ENCODE measurements at places on chromosomes 16 and 17.

GRCh38 chr17:8609910-8610309 lies 20.6 kb downstream of the MYH10 start:
- no peak for DNase-seq

DNA sequence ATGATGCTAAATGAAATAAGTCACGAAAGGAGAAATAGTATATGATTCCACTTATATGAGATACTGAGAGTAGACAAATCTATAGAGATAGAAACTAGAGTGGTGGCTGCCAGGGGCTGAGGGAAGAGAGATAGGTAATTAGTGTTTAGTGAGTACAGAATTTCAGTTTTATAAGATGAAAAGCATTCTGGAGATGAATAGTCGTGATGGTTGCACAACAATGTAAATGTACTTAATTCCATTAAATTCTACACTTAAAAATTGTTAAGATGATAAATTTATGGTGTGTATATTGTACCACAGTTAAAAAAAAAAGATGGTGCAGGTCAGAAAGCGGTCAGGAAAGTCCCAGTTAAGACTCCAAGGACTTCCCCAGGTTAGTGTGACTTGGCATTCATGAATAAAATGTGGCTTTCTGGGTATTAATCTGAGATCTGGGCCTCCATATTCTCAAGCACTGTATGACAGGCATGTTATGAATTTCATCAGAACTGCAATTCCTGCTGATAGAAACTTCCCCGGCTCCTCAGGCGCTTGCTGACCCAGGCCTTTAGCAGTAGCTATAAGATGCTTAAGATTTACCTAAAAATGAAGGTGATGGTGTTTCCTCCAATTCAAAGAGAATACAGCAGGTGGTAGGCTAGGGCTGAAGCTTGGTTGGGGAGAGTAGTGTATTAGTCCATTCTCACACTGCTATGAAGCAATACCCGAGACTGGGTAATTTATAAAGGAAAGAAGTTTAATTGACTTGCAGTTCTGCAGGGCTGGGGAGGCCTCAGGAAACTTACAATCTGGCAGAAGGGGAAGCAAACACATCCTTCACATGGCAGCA lies 115.3 kb upstream of the SOX9 start:
- no peak for DNase-seq

GRCh38 chr17:66839616-66840015 lies 4.7 kb downstream of the CACNG5 start:
- no peak for DNase-seq

GRCh38 chr17:73494950-73495349 lies 149.3 kb downstream of the SDK2 start:
- no peak for DNase-seq

DNA sequence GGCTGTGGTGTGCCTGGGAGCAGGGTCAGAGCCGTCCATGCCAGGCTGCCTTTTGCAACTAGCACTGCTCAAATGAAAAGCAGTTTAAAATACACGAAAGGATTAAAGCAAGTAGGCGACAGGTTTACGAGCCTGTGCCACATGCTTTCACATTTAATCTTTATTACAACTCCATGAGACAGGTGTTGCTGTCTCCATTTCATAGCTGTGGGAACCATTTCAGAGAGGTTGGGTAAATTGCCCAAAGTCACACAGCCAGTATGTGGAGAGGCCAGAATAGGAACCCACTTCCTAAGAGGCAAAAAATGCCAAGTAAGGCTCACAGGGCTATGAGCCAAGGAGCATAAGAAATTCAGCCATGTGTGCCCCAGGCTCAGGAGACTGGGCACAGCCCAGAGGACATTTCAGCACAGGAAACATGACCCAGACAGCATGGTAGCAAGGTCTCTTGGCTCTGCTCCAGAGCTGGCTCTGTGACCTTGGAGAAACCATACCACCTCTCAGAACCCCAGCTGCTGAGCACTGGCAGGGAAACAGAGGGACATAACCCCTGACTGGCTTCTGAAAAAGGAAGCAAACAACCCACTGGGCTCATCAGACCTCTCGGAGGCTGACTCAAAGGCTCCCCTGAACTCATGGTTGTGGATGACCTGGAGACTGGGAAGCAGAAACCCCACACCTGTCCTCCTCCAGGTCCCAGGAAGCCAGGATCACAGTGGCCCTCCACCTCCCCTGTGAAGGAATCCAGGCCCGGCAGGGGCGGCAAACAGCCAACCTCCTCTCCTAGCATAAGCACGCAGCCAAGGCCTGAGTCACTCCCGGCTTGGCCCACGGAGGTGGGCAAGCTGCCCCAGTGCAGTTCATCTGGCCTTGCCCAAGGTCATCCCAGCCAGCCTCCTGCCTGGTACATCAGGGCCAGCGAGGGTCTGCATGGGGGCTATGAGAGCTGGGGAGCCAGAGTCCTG lies 40.3 kb upstream of the MRPS23 start:
- DNase-seq, result no peak

DNA sequence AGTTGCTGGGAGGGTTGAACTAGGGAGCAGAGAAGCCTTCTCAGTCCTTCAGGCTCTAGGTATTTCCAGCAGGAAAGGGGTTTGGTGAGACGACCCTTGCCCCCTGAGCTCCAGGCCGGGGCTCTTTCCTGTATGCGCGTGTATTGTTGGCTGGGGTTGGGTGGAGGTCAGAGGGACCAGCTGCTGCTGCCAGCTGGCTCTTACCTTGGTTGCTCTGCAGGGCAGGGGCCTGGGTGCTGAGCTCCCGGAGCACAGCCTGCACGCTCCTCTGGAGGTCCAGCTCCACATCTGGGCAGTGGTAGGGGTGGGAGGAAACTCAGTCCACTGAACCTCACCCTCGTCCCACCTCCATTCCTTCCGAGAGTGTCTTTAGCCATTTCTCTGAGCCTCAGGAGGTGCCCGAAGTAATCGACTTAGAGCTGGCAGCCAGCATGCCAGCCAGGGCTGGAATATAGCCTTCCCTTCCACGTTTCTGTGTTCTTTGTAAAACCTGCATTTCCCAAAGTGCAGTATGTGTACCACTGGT lies 28.0 kb downstream of the PIK3R6 start:
- DNase-seq, result no peak

DNA sequence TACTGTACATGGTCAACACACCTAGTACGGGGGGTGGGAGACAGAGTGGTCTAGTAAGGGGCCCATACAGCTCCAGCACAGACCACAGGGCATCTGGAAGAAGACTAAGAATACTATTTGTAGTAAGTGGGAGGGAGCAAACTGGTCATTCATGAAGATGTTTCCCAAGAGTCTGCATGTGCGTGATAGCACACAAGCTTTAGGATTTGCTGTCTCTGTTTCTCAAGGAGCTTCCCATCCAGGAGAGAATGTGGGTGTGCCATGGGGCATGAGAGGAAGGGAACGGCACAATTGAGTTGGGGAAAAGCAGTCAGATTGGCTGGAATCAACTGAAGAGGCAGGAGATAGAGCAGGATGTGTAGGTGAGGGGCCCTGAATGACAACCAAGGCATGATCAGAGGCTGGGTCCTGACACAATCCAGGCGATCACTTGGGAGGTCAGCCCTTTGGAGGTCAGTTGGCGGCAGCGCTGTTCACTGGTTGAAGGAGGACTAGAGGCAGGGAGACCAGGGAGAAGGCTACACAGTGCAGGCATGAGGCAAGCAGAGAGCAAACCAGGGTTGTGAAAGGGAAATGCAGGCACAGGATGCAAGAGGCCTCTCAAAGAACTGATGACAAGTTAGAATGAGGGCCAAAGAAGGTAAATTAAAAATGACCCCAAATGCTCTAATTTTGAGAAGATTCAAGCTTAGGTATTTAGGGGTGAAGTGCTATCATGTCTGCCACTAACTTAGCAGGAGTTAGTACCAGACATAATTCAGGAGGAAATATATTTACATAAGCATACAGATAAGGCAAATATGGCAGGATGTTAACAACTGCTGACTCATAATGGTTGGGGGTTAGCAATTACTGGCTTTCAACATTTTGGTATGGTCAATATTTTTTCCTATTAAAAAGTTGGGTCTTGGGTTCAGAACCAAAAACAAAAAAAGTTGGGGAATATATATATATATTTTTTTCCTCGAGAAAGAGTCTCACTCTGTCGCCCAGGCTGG lies 10.3 kb downstream of the UBE2O start:
- no peak for DNase-seq

DNA sequence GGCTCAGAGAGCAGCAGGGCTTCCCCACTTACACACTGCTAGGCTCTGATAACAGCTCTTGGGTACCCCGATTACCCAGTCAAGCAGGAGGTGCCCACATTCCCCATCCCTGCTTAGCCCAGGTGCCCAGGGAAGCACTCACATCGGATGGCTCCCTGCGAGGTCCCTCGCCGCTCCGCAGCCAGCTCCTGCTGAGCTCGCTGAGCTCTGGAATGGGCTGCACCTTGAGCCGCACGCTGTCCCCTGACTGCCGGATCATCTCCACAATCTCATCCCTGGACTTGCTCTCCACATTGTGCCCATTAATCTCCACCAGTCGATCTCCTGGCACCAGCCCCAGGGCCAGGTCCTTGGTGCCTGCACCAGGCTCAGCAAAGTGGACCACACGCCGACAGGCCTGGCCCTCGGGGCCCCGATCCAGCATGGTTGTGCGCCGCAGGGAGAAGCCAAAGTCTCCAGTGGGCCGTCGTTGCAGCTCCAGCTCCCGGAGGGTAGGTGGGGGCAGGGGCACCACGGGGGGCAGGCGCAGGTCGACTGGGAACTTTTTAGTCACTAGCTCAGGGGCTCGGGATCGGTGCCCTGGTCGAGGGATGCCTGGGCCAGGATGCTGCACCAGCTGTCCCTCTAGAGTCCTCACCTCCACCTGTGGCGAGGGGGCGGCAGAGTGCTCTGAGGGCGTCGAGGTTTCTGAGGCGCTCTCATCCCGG lies 14.2 kb downstream of the MYO18A start:
- DNase-seq, result no peak

GRCh38 chr16:54867302-54867832 lies 63.3 kb upstream of the IRX5 start:
- DNase-seq, result no peak

GRCh38 chr17:76142585-76143041 lies 1.6 kb upstream of the FOXJ1 start:
- no peak for DNase-seq

- peak; percentile 51 for DNase-seq
Observed at GRCh38 chr17:8121681-8122421, 2.1 kb downstream of the HES7 start.

DNA sequence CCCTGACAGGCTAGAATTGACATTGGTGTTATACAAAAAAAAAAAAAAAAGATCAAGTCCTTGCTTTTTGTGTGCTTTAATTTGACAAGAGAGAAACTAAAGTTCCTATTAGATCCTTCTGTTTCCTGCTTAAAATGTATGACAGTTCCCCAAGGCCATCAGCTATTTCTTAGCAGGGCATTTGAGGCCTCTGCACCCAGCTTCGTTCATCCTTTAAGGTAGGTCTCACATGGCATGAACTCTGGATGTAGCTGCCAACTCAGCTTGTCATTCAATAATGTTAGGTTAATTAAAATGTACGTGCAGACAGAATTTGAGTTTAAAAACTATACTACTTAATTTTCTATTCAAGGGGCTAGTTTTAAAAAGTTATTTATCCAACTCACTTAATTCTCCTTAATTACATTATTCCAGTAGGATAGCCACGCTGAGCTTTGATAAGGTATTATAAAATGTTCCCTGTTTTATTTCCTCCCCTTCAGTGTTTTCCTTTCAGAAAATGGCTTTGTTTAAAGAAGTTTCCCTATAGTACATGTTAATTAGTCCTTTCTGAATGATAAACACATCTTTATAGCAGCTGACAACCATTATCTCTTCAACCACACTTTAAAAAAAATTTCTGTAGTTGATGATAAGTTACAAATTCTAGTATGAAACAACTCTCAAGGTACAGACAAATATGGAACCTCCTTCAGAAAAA lies 1.2 kb upstream of the RFFL start:
- DNase-seq, result no peak

DNA sequence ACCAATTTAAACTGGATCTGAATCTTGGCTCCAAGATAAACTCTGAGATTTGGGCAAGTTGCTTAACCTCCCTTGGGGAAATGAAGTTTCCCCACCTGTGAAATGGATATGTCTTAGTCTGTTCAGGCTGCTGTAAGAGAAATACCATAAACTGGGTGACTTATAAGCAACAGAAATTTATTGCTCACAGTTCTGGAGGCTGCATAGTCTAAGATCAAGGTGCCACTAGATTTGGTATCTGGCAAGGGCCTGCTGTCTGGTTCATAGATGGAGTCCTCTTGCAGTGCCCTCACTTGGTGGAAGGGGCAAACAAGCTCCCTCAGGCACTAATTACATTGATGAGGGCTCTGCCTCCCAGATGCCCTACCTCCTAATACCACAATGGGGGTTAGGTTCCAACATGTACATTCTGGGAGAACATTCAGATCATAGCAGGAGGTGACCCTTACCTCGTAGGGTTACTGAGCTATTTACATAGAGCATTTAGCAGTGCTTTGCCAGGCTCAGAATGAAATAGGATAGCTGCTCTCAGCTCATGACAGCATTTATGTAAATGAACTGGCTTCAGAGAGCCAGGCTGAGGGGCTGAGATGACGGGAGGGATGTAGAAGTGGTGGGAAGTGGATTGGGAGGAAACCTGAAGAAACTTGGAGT lies 83.9 kb downstream of the SPECC1 start:
- DNase-seq, result no peak

DNA sequence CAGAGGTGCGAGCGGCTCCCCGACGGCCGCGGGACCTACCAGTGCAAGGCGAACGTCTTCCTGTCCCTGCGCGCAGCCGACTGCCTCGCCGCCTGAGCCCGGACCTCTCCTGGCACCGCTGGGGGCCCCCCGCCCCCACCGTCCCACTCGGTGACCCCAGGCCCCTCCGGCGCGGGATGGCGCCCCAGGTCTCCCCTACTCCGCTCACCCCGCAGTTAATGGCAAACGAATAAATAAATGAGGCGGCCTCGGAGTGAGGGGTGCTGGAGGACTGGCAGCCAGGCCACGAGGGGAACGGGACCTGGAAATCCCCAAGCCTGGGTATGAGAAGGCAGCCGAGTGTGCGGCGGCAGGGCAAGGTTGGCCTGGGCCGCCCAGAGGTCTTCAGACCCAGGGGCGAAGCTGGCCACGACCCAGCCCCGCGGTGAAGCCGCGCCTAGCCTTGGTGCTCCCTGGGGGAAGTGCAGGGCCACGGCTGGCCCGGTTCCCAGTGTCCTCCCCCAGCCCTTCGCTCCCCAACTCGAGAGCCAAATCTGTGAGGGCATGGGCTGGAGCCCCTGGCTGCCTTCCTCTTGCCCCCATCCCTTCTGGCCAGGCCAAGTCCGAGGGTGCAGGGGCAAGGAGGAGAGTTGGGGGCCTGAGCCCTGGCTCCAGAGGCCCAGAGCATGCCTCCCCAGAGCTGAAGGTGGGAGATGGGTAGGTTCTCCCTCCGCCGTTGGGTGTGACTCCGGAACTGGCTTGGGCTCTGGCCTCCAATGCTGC lies 796 bp downstream of the NPB start:
- DNase-seq, result no peak

GRCh38 chr17:65857718-65858117 lies 296.3 kb upstream of the AXIN2 start:
- no peak for DNase-seq

GRCh38 chr17:60641126-60641525 lies 36.5 kb upstream of the BCAS3 start:
- no peak for DNase-seq

DNA sequence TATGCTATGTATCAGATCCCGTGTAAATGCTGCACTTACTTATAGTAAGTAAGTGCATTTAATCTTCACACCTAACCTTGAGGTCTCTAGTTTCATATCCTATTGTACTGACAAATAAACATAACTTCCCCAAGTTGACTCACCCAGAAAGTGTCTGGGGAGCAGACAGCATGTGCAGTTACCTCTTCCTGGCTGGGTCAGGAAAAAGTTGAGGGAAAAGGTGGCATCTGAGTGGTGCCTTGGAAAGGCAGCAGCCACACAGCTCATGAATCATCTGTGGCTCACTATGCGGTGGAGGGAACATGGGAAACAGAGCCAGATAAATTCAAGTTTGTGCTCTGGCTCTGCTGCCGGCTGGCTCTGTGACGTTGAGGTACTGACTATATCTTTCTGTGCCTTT lies 382.0 kb upstream of the DYNLRB2 start:
- DNase-seq, result no peak

All from activated naive CD4-positive, alpha-beta T cell treated with Interleukin-2 at 50 U/mL for 16 hours (primary cell).